ENCODE measurements at places on chromosomes 3 and 15.

GRCh38 chr3:186477876-186478275 is 66.3 kb downstream of the CRYGS start:
- DNase-seq = no peak

DNA sequence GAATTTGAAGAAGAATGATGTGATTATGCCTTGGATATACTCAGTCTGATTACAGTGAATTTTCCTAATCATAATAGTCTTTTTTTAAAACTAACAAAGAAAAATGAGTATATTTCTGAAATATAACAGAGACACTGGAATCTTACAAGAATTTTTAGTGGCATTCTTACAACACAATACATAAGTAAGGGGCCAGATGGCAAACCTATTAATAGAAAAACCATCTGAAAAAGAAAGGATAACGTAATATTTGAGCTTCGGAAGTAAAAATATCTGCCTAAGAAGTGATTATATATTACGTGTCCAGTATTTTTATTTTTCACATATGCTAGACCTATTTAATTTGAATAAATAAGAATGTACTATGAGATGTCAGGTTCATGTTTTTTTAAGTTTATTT is 452.8 kb downstream of the NAALADL2 start:
- DNase-seq = no peak

DNA sequence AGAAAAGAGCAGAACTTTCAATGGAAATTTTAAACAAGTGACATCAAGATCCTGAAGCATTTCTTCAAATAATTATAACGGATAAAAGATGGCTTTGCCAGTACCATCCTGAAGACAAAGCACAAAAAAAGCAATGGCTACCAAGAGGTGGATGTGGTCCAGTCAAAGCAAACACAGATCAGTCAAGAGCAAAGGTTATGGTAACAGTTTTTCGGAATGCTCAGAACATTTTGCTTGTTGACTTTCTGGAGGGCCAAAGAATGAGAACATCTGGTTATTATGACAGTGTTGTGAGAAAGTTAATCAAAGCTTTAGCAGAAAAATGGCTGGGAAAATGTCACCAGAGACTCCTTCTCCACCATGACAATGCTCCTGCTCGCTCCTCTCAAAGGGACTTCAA is 31.5 kb downstream of the FEM1B start:
- no peak for DNase-seq

GRCh38 chr3:166799-167198 is 29.8 kb upstream of the CHL1 start:
- no peak for DNase-seq

DNA sequence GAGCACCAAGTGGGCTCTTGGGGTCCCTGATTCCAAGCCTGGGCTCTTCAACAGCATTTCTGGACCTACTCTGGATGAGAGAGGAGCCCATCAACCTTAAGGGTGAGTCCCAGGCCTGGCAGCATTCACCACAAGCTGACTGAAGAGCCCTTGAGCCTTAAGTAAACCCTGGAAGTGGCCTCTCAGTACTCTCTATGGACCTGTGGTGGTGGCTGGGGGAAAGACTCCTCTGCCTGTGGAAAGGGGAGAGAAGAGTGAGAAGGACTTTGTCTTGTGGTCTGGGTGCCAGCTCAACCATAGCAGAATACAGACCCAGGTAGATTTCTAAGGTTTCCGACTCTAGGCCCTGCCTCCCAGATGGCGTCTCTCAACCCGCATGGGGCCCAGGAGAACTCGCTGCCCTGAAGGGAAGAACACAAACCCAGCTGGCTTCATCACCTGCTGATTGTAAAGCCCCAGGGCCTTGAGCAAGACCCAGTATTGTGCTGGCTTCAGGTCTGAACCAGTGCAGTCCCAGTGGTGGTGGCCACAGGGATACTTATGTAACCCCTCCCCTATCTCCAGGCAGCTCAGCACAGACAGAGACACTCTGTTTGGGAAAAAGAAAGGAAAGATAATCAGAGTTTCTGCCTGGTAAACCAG is 71.4 kb downstream of the TFDP2 start:
- no peak for DNase-seq

DNA sequence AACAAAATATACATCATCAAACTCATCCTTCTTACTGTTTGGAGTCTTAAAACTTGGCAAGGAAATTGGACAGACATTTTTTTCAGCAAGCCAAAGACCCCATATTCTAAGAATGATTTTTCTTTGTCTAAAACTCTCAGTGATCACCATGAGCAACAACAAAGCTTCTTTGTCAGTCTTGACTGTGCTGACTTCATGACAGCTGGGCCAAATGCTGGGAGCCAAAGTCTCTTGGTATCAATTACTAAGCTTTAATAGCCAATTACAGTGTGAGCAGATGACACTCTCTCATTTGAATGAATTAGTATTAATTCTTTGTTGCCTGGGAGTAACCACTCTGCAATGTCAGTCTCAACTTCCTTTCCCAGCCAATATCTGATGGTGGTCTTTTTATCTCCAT is 48.1 kb upstream of the GK5 start:
- no peak for DNase-seq

DNA sequence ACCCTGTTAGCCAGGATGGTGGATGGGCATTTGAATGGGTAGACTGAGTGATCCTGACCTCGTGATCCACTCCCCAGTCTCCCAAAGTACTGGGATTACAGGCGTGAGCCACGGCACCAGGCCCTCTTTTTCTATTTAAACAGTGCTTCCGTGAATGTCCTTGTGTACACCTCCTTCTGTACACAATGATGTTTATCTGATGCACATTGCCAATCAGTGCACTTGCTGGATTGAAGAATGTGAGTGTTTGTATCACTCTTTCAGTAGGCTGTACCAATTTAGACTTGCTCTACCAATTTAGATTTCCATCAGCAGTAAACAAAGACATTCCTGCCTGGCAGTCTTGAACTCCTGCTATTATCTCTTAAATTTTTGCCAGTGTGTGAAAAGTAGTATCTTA is 8.9 kb upstream of the ZNF619 start:
- no peak for DNase-seq

GRCh38 chr15:91193378-91193720 is 93.3 kb downstream of the SV2B start:
- DNase-seq = no peak

DNA sequence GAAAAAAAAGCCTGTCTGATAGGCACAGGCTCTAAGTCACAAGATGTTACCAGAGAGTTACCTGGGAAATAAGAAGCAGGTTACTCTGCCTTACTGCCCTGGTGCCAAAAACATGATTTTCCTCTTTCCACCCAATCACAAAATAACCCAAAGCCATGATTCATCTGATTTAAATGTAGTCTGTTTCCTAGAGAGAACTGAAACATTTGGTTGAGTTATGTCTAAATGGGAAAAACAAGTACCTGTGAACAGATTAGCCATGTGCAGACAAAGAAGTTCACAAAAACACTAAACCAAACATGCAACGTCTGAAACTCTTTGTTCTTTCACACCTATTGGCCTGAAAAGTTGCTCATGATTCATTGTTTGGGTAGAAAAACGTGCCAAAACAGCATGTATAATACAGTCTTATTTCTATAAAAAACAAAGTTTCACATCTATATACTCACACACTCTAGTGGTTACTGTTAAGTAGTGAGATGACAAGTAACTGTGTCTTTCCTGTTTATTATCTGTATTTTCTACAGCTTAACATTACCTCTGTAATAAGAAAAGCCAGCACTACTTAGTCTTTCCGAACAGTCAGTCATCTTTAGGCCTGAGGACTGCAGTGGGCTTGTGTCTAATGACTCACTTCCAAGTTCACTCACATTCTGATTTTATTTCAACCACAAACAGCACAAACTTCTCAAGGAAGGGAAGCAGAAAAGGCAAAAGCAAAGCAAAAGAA is 30.2 kb downstream of the FAM174B start:
- DNase-seq = peak; percentile 67

GRCh38 chr15:50593761-50594160 is 47.3 kb upstream of the USP50 start:
- DNase-seq = no peak

DNA sequence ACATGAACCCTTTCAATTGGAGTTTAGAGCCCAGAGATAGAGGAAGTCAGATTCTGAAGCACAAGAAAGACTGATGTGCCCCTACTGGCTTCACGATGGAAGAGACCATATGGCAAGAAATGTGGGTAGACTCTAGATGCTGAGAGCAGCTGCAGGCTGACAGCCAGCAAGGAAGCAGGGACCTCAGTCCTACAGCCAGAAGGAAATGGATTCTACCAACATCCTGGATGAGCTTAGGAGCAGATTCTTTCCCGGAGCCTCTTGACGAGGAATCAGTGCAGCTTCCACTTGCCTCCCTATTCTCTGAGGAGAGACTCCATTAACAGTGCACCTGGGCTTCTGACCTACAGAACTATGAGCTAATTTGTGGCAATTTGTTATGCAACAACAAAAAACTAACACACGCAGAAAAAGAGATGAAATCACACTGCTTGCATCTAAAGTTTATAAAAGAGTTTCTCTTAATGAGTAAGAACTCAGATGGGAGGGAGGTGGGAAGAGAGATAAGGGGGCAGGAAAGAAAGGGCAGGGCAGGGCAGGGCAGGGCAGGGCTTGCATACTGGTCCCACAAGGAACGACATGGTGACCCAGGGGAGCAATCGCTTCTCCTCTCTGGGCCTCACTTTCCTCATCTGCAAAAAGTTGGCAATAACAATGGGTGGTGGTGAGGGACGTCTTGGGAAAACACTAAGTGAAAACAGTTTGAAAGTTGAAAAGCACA is 440.9 kb downstream of the FOXP1 start:
- DNase-seq = no peak

DNA sequence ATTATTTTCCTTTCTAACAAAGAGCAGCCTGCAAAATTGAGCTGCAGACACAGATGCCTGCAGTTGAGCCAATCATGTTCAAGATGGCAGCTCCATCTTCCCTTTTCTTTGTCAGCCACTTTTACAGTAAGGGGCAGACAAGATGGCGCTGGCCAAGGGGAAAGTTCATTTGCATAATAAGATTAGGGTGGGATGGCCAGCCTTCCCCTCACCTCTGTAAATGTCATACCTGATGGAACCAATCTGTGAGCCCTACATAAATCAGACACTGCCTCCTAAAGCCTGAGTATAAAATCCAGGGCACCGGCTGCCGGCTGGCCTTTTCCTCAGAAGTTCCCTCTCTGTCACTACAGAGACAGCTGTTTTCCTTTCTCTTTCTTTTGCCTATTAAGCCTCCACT is 15.8 kb downstream of the PATL2 start:
- no peak for DNase-seq

GRCh38 chr3:133049491-133049890 is 11.3 kb downstream of the TMEM108 start:
- DNase-seq = no peak

GRCh38 chr3:8200996-8201395 is 300.6 kb upstream of the LMCD1 start:
- no peak for DNase-seq

- no peak for DNase-seq
These were observed 1.5 kb upstream of the DMXL2 start for GRCh38 chr15:51624022-51624421.

DNA sequence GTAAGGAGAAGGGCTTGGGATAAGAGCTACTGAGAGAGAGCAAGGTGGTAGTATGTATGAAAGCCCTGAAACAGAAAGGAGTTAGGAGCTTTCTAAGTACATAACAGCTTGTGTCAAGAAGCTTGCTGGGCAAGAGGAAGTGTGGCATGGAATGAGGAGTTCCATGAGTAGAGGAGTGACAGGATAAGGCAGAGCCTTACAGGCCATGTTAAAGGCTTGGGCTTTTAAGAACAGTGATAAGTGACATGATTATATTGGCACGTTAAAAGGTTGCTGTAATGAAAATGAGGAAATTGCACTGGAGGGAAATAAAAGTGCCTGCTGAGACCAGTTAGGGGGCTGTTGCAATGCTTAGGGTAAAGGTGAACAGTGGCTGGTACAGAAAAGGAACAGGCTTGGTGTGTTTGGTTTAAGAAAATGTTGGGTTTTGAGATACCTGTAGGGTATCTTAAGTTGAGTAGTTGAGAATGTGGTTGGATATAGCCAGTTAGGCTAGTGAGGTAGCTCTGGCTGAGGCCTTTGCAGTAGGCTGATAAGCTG is 49.0 kb downstream of the MEF2A start:
- DNase-seq = no peak

GRCh38 chr3:93983408-93983807 is 3.5 kb downstream of the ARL13B start:
- no peak for DNase-seq

- DNase-seq = no peak
These were observed 112.1 kb upstream of the TMEM108 start for GRCh38 chr3:132926098-132926497.

DNA sequence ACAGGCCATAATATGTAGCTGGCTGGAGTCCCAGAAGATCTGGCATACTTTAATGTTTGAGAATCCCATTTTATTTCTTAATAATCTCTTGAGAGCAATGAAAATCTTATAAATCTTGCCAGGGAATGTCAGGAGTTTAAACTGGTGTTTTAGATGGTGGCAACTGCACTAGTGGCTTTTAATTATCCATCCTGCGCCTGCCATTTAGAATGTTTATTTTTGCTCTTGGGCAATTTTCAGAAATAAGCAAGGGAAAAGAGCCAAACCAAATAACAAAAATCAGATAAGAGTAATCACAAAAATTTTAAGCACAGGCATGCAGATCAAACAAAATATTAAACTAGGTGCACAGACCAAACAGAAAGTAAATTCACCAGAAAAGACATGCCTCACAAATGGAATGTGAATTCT is 41.9 kb upstream of the UBP1 start:
- DNase-seq = no peak

DNA sequence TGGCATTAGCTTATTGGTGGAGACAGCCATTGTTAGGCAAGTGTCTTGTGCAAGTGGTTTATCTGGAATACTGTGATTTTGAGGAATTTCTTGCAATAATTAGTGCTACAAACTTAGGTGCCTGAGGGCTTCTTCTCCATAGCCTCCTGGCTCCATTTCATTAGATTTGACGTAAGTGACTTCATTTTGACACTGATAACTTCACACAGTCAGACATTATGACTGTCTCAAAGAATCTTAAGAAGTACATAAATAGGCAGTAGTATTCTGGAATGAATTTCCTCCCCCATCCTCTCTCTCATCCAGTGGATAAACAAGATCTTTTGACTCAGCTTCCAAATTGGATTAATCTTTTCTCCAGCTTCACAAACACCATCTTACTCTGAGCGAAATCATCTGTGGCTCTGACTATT is 19.0 kb downstream of the ARL14 start:
- DNase-seq = no peak
